Neural crest cell (in vitro differentiated cells): ENCODE measurements at places on chromosomes 3 and 15. TPM values are rescaled to one million over a fixed set of nuclear protein-coding genes. Genes with fewer than 3 reads are reported as not detected.
A peak's percentile ranks its signal among the peaks of the same experiment; 100 is the strongest.

DNA sequence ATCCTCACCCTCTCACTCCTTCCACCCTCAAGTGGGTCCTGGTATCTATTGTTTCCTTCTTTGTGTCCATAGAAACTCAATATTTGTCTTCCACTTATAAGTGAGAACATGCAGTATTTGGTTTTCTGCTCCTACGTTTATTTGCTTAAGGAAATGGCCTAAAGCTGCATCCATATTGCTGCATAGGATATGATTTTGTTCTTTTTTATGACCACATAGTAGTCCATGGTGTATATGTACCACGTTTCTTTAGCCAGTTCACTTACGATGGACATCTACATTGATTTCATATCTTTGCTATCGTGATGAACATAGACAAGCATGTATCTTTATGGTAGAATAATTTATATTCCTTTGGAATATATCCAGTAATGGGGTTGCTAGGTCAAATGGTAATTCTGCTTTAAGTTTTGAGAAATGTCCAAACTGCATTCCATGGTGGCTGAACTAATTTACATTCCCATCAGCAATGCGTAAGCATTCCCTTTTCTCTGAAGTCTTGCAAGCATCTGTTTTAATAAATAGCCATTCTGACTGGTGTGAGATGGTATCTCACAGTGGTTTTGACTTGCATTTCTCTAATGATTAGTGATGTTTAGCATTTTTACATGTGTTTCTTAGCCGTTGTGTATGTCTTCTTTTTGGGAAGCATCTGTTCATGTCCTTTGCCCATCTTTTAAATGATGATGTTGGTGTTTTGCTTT lies 650.2 kb downstream of the ZNF385D start:
- no peak overlapping the region for H3K4me3 ChIP-seq
- H3K27ac ChIP-seq: no peak overlapping the region
- H3K36me3 ChIP-seq: no peaks in the 10 kb centered on the region
- no peaks in the 10 kb centered on the region for H3K4me1 ChIP-seq
- no peaks in the 10 kb centered on the region for H3K27me3 ChIP-seq
- no peak for DNase-seq

DNA sequence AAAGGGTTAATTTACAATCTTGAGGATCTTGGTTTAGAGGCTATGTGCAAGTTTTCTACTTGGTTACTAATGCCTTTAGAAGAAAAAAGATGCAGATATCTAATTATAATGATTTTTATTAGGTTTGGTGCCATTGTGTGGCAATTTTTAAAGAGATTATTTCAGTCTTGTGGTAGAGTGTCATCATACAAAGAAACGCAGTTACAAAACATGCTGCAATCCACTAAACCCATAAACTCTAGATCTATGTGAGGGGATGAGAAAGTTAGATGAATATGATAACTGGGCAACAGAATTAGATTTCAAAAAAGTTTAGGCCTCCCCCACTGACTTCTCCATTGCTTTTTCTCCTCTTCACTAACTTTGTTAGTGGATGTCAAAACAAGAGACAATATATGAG lies 106.0 kb downstream of the ARPP21 start:
- H3K27ac ChIP-seq: no peak overlapping the region
- H3K4me1 ChIP-seq: peaks cover 9% of the 10 kb centered on the region
- no peak overlapping the region for H3K4me3 ChIP-seq
- no peaks in the 10 kb centered on the region for H3K36me3 ChIP-seq

The STRIT1 gene
- total RNA-seq: not detected in 2 replicates

The B3GNT5 gene
- 38.3 and 39.4 TPM in 2 replicates for total RNA-seq

DNA sequence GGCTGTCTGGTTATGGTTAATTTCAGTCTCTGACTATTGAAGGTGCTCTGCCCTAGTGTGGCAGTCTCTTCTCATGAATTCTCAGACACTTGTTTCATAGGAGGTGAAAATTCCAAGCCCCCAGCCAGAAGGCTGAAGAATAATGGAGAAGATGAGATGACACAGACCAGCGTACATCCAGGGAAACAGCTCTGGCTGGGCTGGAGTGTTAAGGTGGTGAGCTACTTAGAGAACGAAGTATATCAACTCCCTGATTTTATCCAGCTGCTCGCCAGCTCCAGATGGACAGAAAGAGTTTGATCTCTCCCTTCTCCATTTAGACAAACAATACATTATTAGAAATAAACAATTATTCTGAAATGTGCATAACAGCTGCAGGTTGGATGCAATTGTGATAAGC lies 494.5 kb upstream of the RGMA start:
- no peaks in the 10 kb centered on the region for H3K4me1 ChIP-seq
- H3K27me3 ChIP-seq: no peaks in the 10 kb centered on the region
- peak overlapping the region; percentile 5 for H3K27ac ChIP-seq
- peaks cover 22% of the 10 kb centered on the region for H3K36me3 ChIP-seq
- H3K4me3 ChIP-seq: no peak overlapping the region
- DNase-seq: no peak

The TERC gene
- total RNA-seq: 16.2 and 19.5 TPM in 2 replicates

The SUCNR1 gene
- total RNA-seq: not detected in 2 replicates

The CP gene
- total RNA-seq: 0.09 and 0.42 TPM in 2 replicates

The PRSS50 gene
- total RNA-seq: 0.35 and 0.39 TPM in 2 replicates

- peaks cover 9% of the 10 kb centered on the region for H3K4me1 ChIP-seq
- no peaks in the 10 kb centered on the region for H3K36me3 ChIP-seq
- peak overlapping the region; percentile 19 for H3K27ac ChIP-seq
- DNase-seq: no peak
- no peak overlapping the region for H3K4me3 ChIP-seq
These were observed 4.6 kb downstream of the PARP3 start for GRCh38 chr3:51946796-51947195.

GRCh38 chr15:68201879-68202261 lies 3.3 kb downstream of the CALML4 start:
- peaks cover 16% of the 10 kb centered on the region for H3K4me1 ChIP-seq
- no peak for DNase-seq
- peaks cover 3% of the 10 kb centered on the region for H3K36me3 ChIP-seq
- H3K27me3 ChIP-seq: no peaks in the 10 kb centered on the region
- H3K4me3 ChIP-seq: no peak overlapping the region

DNA sequence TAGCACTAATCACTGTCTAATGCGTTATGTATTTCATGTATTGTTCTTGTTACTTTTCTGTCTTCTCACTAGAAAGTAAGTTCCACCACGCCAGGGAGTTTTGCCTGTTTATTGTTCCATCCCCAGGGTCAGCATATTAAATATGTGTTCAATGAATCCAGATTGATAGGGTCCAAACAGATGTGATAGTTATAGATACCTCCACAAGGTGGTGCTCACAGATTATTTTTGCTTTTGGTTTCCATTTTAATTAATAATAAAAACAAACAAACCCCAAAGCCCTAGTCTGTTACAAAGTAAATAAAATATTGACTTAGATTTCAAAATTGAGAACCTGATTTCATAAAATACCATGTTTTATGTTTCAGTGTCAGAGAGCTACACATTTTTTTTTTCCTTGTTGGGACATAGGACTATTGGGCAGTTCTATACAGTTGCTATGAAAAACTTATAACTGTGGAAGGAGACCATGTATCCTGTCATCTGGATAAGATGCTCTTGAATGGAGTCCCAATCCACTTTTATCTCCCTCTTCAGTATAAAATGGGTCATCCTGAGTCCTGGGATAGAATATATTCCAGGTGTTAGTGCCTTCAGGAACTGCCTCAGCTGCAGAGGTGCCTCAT lies 12.4 kb downstream of the OTOL1 start:
- no peak overlapping the region for H3K27ac ChIP-seq
- no peak for DNase-seq
- H3K36me3 ChIP-seq: no peaks in the 10 kb centered on the region
- H3K4me3 ChIP-seq: no peak overlapping the region
- no peaks in the 10 kb centered on the region for H3K4me1 ChIP-seq
- no peaks in the 10 kb centered on the region for H3K27me3 ChIP-seq

The IRAK2 gene
- total RNA-seq: 0.39 and 0.44 TPM in 2 replicates

The SCG5 gene
- 25.1 and 28.9 TPM in 2 replicates for total RNA-seq

DNA sequence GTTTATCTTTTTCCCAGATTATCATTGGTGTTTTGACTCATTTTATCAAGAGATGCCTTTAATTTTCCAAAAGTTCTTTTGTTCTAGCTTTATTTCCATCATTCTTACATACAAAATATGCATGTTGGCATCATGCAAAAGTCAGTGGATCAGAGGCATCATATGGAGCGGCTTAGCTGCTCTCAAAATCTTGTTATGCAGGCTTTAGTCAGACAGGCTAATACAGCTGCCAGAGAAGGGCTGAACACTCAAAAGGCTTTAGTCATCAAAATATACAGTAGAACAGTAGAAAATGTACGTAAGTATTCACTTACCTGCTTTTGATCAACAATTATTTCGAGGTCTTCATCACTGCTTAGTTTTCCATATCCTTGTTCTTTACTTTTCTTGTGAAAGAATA lies 65.5 kb downstream of the PEX5L start:
- DNase-seq: no peak
- no peak overlapping the region for H3K27ac ChIP-seq
- H3K27me3 ChIP-seq: no peaks in the 10 kb centered on the region

GRCh38 chr3:67522081-67522480 lies 132.3 kb downstream of the SUCLG2 start:
- H3K27ac ChIP-seq: no peak overlapping the region
- no peaks in the 10 kb centered on the region for H3K4me1 ChIP-seq
- H3K27me3 ChIP-seq: no peaks in the 10 kb centered on the region
- peaks cover 14% of the 10 kb centered on the region for H3K36me3 ChIP-seq

DNA sequence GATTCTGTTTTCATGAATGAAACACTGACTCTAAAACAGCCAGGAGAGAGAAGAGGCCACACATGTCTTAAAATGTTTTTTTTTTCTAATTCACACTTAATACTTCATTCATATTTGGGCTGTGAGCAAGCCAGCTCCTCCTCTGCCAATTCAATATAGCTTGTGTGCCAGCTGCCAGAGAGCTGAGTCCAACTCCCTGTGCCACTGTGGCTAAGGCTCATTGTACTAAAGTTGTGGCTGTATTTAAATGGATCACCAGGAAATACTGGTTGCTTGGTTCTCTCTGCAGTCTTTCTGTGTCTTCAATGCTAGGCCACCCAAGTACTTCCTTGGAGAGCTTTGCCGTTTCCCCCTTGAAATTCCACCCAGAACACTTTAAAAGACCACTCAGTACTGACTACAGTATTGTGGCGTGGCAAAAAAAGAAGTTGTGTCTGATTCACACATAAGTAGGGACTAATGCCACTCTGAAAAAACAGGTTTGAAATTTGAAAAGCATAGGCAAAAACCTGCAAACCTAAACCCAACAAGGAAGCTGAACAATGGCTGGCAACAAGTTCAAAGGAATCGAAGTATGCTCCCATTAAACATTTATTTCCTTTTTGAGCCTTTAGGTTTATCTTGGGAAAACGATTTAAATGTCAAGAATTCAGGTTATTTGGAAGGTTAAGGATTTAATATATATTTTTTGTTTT lies 524.7 kb downstream of the DIPK2A start:
- no peak overlapping the region for H3K4me3 ChIP-seq
- no peaks in the 10 kb centered on the region for H3K4me1 ChIP-seq
- no peaks in the 10 kb centered on the region for H3K36me3 ChIP-seq
- H3K27me3 ChIP-seq: no peaks in the 10 kb centered on the region
- DNase-seq: no peak
- H3K27ac ChIP-seq: no peak overlapping the region

The GRAMD1C gene
- 1.6 and 2.4 TPM in 2 replicates for total RNA-seq

DNA sequence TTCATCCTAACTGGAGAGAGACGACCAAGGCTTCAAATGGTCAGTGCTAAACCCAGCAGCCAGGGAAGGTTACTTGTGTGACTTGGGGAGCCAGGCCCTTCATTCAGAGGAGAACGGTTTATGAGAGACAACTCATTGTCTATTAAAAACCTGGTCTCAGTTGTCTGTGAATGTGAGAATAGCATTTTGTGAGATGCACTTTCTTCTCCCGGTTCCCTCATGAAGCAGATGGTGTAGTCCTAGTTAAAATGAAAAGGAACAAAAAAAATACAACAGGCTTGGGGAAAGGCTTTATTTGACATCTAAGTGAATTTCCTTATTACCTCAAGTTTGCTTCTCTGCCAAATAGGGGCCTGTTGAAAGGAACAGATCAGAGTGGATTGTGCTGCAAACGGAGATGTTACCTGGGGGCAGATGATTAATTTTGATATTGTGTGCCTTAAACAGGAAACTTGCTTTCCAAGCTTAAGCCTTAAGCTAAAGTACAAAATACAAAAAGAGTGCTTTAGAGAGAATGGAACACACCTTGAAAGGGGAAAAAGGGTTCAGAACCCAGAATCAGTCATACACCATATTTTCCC lies 202.7 kb upstream of the BHLHE40 start:
- H3K36me3 ChIP-seq: no peaks in the 10 kb centered on the region
- no peak overlapping the region for H3K27ac ChIP-seq
- H3K27me3 ChIP-seq: no peaks in the 10 kb centered on the region

The WDR93 gene
- 0.20 TPM in 1 of 2 replicates, not detected in the other for total RNA-seq

DNA sequence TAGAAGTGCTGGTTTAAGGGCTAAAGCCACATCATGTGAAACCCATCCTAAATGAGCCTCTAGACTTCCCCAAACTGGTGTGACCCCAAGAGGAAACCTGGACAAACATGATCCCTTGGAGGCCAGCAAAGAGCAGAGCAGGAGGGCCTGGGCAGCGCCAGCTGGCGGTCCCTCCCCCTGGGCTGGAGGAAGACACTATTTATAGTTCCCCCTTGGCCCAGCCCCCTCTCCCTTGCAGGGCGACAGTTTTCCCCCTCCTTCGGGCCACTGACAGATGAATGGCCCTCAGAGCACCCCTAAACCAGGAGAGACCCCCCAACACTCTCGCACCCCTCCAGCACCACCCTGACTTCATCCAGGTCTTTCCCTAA lies 2.9 kb downstream of the UCN2 start:
- H3K27ac ChIP-seq: peak overlapping the region; percentile 72
- no peaks in the 10 kb centered on the region for H3K27me3 ChIP-seq
- H3K4me1 ChIP-seq: peaks cover 55% of the 10 kb centered on the region

DNA sequence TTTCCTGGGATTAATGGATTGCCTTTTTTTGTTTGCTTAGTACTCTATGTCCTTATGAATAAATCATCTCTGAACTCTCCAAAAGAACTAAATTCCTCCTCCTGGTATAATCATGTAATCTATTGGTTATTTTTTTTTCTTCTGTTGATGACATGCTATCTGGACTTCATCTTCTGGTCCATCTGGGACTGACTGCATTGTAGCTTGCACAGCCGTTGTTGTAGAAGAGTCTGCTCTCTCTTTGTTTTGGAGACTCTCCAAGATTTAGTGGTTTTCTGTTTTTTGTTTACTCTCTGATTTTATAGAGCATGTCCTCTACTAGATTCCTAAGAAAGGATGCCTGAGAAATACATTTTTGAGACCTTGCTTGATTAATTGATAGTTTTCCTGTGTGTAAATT lies 19.1 kb downstream of the IREB2 start:
- no peaks in the 10 kb centered on the region for H3K36me3 ChIP-seq
- no peaks in the 10 kb centered on the region for H3K27me3 ChIP-seq
- peaks cover 25% of the 10 kb centered on the region for H3K4me1 ChIP-seq

- DNase-seq: no peak
- no peak overlapping the region for H3K4me3 ChIP-seq
- peaks cover 5% of the 10 kb centered on the region for H3K36me3 ChIP-seq
- no peaks in the 10 kb centered on the region for H3K4me1 ChIP-seq
These were observed 23.6 kb upstream of the TEX55 start for GRCh38 chr3:119122350-119122749.

- no peaks in the 10 kb centered on the region for H3K36me3 ChIP-seq
- no peak overlapping the region for H3K27ac ChIP-seq
- no peak overlapping the region for H3K4me3 ChIP-seq
- peaks cover 54% of the 10 kb centered on the region for H3K27me3 ChIP-seq
- H3K4me1 ChIP-seq: peaks cover 13% of the 10 kb centered on the region
These were observed 3.7 kb upstream of the TF start for GRCh38 chr3:133742351-133743091.

The ARMC8 gene
- total RNA-seq: 40.0 and 50.7 TPM in 2 replicates

The CHDH gene
- total RNA-seq: 3.0 and 4.3 TPM in 2 replicates

- no peak overlapping the region for H3K27ac ChIP-seq
- no peaks in the 10 kb centered on the region for H3K36me3 ChIP-seq
- no peaks in the 10 kb centered on the region for H3K27me3 ChIP-seq
- peaks cover 27% of the 10 kb centered on the region for H3K4me1 ChIP-seq
- no peak overlapping the region for H3K4me3 ChIP-seq
These were observed 292.1 kb downstream of the LSAMP start for GRCh38 chr3:116153174-116153573.
